ENCODE measurements at places on chromosomes 12 and 14.

GRCh38 chr14:75497191-75497590 lies 25.1 kb upstream of the BATF start:
- no peak for DNase-seq

DNA sequence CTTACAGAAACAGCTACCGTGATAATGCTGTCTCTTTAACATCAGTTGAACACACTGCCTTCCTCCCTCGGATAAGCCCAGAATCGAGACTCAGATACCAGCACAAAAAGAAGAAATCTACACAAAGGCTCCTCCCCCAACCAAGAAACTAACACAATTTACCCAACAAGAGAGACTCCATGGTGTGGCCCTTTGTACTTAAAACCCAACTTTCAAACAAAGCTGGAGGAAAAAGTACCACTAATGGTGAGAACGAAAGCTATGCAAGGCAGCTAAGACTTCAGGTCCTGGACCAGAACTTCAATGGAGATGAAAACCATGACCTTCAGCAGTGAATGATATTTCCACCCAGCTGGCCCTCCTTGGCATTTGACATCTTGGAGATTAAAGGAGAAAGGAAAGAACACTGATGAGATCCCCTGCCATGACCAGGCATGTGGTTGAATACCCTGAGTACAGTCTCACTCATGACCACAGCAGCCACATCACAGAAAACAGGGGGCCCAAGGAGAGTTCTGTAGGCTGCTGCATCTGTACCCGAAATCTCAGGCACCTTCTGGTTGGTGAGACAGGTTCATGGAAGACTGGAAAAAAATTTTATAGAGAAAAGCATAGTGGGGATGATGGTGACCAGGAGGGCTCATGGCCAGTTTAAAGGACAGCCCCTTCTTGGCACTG lies 36.7 kb downstream of the RBM19 start:
- DNase-seq = no peak

DNA sequence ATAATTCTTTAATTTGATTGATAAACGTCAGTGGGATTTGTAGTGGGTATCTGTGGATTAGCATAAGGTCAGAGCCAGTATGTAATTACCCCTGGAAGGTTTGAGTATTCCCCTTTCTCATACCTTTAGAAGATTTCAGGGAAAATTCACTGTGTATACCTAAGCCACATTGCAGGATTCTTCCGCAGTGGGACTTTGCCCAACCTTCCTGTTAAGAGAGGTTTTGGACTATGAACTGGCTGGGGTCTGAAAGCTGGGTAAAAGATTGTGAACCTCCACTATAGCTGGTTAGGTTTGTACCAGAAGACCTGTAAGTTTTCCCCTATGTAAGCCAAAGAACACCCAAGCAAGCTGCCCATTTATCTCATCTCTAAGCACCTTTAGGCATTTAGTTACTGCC lies 150.2 kb downstream of the TTC6 start:
- DNase-seq = no peak

GRCh38 chr12:1591034-1591433 lies 3.3 kb downstream of the FBXL14 start:
- DNase-seq = peak; percentile 38

DNA sequence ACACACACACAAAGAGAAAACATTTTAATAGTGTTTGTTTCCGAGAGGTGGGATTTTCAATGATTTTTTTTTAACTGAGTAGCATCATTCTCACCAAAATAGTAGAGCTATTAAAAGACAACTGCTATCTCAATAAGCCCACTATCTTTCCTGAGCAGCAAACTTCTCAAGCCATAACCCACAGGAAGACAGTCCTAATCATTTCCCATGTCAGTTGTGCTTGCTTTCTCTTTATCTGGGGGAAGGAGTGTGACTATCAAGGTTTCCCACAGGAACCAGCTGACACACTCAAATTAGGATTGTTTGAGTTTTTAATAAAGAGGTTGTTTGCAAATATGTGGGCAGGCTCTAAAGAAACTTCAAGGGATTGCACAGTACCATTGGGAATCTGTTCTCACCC lies 4.9 kb upstream of the MAX start:
- DNase-seq = no peak

- DNase-seq = no peak
Measured at GRCh38 chr14:85453401-85454225, 76.3 kb upstream of the FLRT2 start.

GRCh38 chr12:49359671-49360070 lies 7.6 kb upstream of the SPATS2 start:
- no peak for DNase-seq

GRCh38 chr14:23601845-23602180 lies 23.2 kb upstream of the JPH4 start:
- DNase-seq = no peak

DNA sequence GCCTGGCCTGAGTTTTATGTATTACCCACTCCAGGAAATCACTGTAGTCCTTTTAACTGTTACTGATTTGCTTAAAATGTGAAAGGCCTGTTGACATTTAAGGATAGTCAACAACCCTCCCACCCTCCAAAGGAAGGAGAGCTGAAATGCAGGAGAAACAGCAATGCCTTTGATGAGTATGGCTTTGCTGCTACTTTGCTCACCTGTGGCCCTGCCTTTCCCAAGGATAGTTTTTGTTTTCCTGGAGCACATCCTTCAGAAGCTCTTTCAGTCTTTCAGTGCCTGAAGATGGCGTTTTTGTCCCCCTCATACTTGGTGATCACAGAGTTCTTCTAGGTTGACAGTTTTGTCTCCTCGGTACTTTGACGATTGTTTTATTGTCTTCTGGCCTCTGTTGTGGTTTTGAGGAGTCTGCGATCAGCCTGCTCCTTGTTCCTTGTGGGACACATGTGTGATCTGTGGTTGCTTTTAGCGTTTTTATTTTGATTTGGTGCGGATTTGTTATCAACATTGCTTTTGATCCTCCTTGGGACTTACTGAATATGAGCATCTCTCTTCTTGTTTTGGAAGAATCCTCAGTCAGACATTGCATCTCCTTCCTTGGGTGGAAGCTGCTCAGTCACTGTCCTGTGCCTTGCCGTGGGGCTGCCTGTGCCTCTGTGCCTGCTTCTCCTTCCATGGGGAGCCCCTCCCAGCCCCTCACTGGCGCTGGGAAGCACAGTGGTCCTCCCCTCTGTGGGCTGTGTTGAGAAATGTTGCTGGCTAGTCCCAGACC lies 17.2 kb downstream of the PACS2 start:
- DNase-seq = no peak

- no peak for DNase-seq
Measured at GRCh38 chr14:101276309-101277091, 284.8 kb upstream of the DIO3 start.

DNA sequence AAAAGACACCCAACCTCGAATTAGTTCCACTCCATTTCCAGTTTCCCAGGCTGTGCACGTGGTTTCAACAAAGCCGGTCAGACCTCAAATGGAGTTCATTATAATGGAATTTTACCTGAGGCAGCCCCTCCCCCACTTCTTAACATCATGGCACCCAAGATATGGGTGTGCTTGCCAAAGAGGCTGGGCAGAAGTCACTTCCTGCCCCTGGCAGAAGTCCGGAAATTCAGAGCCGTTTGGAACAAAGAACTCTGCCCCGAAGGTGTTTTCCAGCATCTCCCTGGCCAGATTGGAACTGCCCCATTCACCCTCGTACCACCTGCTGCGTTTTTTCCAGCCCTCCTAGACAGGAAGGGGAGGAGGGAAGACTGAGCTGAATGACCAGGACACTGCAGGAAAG lies 8.2 kb downstream of the VDR start:
- no peak for DNase-seq

DNA sequence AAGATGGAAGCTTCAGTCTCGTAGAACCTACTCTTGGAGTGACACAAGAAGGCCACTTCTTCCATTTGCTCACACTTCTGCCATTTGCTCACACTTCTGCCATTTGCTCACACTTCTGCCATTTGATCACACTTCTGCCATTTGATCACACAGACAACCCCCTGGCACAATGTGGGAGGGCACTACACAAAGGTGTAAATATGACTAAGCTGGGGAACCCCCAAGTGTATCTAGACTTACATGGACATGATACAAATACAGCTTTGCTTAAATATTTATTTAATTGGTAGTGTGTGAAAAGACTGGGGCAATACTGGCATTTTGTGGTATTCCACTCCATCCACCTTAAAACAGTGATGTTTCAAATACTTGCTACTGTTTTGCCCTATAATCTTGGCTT lies 296.2 kb upstream of the PPFIA2 start:
- no peak for DNase-seq

DNA sequence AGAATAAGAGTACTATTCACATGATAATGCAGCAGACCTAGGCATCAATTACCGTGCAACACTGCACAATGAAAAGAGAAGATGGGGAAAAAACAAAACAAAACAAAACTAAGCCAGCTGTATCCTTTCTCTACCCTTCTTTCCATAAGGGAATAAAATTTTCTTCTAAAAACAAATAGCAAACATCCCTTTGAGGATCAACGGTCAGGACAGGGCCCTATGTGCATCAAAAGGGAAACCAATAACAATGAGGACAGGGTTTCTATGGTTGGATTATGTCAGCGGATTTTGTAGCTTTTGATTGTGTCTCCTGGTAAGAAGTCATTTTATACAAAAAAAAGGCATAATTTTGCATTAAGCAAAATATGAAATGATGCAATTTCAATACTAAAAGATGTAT lies 350.3 kb downstream of the SLC6A15 start:
- DNase-seq = no peak

Measured in keratinocyte (primary cell).